Tibial nerve (tissue), 4 donors: ENCODE measurements at places on chromosomes 5 and 9. TPM values are rescaled to one million over a fixed set of nuclear protein-coding genes. Genes with fewer than 3 reads are reported as not detected.
A peak's percentile ranks its signal among the peaks of the same experiment; 100 is the strongest.

DNA sequence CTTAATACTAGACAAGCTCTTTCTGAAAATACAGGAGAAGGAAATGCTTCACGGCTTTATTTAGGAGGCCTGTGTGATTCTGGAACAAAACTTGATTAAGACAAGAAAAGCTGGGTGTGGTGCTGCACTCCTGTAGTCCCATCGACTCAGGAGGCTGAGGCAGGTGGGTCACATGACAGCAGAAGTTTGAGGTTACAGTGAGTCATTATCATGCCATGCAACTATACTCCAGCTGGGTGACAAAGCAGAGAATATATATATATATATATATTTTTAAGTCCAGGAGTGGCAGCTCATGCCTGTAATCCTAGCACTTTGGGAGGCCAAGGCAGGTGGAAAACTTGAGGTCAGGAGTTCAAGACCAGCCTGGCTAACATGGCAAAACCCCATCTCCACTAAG, 33.1 kb upstream of the SPIN1 start:
- H3K4me3 ChIP-seq, result no peak overlapping the region
- no peaks in the 10 kb centered on the region for H3K27me3 ChIP-seq
- no peaks in the 10 kb centered on the region for H3K36me3 ChIP-seq
- DNase-seq, result no peak

DNA sequence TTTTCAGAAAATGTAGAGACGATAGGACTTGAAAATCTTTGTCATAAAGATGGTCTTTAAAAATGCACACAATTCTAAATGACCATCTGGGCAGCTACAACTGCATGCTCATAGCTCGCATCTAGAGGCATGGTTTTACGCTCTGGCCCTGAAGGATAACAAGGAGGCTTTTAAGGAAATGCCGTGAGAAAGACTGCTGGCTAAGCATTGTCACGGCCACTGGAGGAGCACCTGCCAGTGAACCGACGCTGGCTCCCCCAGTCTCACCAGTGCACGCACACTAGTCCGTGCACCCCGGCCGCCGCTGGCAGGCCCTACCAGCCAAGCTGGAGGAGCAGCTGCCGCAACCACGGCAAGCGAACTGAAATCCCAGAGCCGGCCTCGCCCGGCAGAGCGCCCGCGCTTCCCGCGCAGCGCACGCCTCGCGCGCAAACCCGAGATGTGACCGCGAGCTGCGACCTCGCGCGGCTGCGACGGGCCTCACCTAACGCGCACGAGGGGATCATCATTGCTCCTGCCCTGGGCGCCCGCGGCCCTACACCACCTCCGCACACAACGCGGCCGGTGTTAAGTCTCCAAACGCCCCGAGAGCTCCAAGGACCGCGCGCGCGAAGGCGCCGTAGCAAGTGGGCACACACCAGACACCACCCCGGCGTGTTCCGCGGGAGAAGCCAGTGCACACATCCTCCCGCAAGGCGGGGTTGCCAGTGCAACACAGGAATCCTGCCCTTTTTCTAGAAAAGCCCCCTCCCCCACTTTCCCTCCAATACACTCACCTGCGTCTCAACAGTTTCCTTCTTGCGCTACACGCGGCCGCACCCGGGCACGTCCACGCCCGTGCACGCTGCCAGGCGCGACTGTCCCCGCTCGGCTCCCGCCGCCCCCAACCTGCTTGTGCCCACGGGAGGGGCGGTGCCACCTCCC, 5.3 kb downstream of the ELAVL2 start:
- no peak for DNase-seq
- no peaks in the 10 kb centered on the region for H3K27me3 ChIP-seq
- H3K4me3 ChIP-seq, result no peak overlapping the region
- H3K36me3 ChIP-seq, result no peaks in the 10 kb centered on the region
- no peaks in the 10 kb centered on the region for H3K4me1 ChIP-seq
- no peak overlapping the region for H3K27ac ChIP-seq

DNA sequence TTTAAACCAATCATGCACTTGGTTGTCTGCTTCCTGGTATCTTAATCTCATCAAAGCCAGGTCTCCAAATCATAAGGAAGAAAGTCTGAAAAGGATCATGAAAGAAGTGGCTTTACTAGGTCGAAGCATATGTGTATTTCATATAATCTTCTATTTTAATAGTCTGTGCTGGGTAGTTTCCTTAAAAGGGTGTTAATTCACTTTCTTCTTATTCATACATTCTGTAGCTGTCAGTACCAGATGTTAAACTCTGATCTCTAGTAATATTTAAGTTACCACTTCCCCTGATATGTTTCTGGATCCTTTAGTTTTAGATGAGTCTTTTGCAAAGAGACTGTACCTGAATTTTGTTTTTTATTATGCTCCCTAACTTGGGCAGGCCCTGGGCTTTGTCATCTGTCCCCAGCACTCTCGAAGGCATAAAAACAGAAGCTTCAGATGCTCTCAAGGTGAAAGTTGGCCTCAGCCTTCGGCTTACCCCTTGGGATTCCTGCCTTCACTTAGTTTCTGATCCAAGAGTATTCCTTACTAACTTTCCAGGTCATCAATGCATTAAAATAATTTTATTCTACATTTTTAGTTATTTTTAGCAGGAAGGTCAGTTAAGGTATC, 15.0 kb upstream of the LNPEP start:
- H3K4me1 ChIP-seq, result no peaks in the 10 kb centered on the region
- no peaks in the 10 kb centered on the region for H3K36me3 ChIP-seq
- no peak overlapping the region for H3K4me3 ChIP-seq
- no peak overlapping the region for H3K27ac ChIP-seq
- no peak for DNase-seq
- H3K27me3 ChIP-seq, result no peaks in the 10 kb centered on the region

DNA sequence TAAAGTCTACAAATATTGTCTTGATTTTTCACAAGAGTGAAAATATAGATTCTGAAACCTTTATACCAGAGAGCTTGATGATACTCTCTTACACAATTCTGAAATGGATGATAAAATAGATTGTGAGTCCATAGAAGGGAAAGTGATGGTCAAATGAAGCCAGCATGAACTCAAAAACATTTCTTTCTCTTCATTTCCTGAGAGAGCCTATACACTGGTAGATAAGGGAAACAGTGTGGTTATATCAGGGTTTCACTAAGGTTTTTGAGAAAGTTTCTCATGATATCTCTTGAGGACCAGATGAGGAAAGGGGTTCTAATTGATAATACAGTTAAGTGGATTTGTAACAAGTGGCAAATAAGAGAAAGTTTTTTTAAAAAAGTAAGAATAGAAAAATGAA, 254.1 kb downstream of the PJA2 start:
- H3K27me3 ChIP-seq, result no peaks in the 10 kb centered on the region
- no peaks in the 10 kb centered on the region for H3K4me1 ChIP-seq
- no peak overlapping the region for H3K4me3 ChIP-seq
- DNase-seq, result no peak

DNA sequence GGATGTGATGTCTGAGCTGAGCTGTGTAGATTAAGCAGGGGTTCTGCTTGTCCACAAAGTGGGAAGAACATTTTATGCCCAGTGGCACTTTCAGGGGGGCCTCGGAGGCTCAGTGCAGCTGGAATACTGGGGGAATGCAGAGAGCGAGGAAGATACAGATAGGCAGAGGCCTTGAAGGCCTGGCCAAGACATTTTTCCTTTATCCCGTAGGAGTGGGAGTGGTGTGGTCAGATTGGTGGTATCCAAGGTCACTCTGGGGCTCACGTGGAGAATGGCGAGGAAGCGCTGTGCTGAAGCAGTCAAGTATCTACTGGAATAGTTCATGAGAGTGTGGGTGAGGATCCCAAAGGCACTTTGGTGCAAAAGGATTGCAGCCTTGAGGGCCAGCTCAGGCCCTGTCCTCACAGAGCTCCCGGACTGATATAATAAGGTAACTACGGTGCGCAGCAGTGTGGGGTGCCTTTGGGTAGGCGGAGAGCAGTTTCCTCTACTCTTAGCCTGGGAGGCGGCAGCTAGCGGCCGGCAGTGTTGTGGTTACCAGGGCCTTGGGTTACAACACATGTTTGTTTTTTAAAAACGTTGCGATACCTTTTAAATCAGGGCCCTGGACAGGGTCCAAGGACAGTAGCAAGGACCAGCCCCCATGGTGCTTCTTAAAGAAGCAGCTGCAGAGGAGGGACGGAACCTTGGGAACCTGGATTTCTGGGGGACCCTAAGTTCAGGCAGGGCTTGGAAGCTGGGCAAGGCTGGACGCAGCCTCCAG, 10.8 kb upstream of the CCDC69 start:
- no peak overlapping the region for H3K4me3 ChIP-seq
- peak; percentile 72 for DNase-seq
- H3K27me3 ChIP-seq, result no peaks in the 10 kb centered on the region
- H3K4me1 ChIP-seq, result no peaks in the 10 kb centered on the region

DNA sequence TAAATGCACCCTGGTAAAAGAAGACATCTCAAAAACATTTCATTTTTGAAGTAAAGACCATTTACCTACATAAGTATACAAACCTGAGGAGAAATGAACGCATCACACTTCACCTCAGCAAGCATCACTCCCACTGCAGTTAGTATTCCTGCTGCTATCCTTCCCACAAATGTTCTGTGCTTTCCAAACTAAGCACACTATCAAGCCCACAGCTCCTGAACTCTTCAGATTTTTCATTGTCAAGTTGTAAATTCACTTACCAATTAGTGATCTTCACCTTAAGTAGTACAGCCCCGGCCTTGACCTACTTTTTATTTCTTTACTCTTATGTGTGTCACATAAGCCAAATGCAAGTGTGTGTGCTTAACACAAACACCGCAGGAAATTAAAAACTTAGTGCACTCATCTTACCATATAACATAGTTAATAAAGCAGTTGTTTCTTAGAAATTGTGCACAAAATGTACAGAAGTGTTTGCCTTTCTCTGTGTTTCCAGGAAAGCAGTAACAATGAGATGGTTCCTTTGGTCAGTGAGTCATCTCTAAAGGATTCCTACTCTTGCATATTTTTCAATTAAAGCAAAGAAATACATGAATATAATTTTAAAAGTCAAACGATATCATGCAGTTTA, 169.4 kb downstream of the APBA1 start:
- DNase-seq, result no peak
- no peaks in the 10 kb centered on the region for H3K27me3 ChIP-seq
- H3K36me3 ChIP-seq, result no peaks in the 10 kb centered on the region
- no peaks in the 10 kb centered on the region for H3K4me1 ChIP-seq
- H3K4me3 ChIP-seq, result no peak overlapping the region

GRCh38 chr9:134282138-134282650, 44.1 kb upstream of the RXRA start:
- H3K27me3 ChIP-seq, result no peaks in the 10 kb centered on the region
- no peak for DNase-seq
- H3K36me3 ChIP-seq, result no peaks in the 10 kb centered on the region
- peaks cover 14% of the 10 kb centered on the region for H3K4me1 ChIP-seq

HMMR gene
- total RNA-seq, result 0.66 TPM

DNA sequence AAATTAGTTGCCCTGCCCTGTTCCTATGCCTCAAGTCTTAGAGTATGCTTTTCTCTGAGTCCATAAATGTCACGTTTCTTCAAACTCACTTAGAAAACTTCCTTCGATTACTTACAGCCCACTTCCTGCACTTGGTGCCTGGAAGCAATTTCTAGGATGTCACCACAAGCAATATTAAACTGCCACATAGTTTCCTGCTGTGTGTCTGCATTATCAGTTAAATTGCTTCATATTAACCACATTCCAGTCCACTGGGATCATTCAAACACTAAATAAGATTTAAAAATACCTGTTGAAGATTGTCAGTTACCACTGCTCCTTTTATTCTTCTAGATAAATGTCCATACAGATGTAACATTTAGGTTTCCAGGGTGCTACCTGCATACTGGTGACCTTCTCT, 4.1 kb downstream of the DENND1A start:
- H3K4me3 ChIP-seq, result no peak overlapping the region
- peaks cover 16% of the 10 kb centered on the region for H3K4me1 ChIP-seq
- H3K27ac ChIP-seq, result no peak overlapping the region
- no peaks in the 10 kb centered on the region for H3K36me3 ChIP-seq
- DNase-seq, result no peak

DNA sequence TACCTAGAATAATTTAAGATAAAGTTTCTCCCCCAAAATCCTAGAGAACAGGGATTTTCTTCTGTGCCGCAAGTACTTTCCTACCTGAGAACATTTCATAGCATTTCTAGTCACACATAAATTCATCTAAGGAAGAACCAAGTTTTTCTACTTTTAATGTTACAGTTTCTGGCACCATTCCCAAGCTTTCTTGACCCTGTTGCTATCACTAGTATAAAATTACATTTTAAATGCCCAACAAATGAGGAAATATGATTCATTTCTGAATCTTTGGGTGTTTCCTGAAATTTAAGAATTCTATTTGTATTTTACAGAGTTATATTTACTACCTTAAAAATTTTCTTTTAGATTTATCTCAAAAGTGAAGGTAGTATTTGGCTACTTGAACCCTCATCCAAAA, 137.8 kb downstream of the LPAR1 start:
- H3K27ac ChIP-seq, result no peak overlapping the region
- no peaks in the 10 kb centered on the region for H3K4me1 ChIP-seq
- no peak for DNase-seq
- H3K4me3 ChIP-seq, result no peak overlapping the region

SOX30 gene
- not detected for total RNA-seq

SETD9 gene
- total RNA-seq, result 11.4 TPM
